Islet precursor cell (in vitro differentiated cells): ENCODE measurements at places on chromosomes 13 and 19.

- no peak for DNase-seq
These were observed 112.1 kb downstream of the ZNF737 start for GRCh38 chr19:20453425-20453935.

GRCh38 chr13:83761631-83762030 is 120.6 kb downstream of the SLITRK1 start:
- no peak for DNase-seq

DNA sequence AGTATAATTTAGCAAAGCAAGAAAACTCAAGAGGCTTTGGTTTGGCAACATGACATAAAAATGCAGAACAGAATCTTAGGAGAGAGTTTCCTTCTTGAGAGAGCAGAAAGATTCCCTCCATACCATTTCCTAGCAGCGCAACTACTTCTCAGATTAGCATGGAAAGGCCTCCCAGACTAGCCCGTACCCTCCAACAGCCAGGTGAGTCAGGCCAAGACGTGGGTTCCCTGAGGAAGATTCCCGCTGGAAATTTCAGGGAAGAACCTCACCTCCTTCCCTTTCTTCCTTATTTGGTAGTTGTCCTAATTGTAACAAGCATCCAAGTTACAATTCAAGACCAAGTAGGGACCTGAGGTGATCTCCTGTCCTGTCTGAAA is 12.3 kb downstream of the COL4A2 start:
- no peak for DNase-seq

- no peak for DNase-seq
These were observed 6.6 kb upstream of the WDFY2 start for GRCh38 chr13:51577690-51578089.

- DNase-seq, result no peak
These were observed 21.1 kb upstream of the STK24 start for GRCh38 chr13:98598043-98598442.

- DNase-seq, result no peak
These were observed 22.2 kb downstream of the NFIX start for GRCh38 chr19:13017306-13018034.

DNA sequence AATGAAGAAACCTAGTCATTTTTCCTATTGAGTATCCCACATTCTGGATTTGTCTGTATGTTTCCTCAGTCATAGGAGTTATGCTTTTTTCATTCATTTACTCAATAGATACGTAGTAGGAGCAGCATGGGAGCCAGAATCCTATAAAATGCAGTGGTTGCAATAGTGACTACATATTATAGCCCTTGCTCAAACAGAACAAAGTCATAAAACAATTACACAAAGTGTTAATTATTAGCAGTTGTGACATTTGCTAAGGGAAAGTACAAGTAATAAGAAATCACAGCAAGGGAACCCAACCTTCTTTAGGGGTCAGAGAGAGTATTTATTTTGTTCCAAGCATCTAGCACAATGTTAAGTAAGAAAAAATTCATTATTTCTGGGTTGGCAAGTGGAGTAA is 27.7 kb upstream of the POU4F1 start:
- no peak for DNase-seq

GRCh38 chr13:40503966-40504591 is 162.4 kb downstream of the FOXO1 start:
- DNase-seq, result peak; percentile 78

- peak; percentile 94 for DNase-seq
These were observed at the start of gene SLITRK1 for GRCh38 chr13:83881917-83882605. Gene SLITRK1, minus strand, starts transcription at chr13:83882474. Its CDS starts 967 bp downstream, at chr13:83881507.

GRCh38 chr13:109728791-109729731 is 57.3 kb downstream of the IRS2 start:
- peak; percentile 70 for DNase-seq

DNA sequence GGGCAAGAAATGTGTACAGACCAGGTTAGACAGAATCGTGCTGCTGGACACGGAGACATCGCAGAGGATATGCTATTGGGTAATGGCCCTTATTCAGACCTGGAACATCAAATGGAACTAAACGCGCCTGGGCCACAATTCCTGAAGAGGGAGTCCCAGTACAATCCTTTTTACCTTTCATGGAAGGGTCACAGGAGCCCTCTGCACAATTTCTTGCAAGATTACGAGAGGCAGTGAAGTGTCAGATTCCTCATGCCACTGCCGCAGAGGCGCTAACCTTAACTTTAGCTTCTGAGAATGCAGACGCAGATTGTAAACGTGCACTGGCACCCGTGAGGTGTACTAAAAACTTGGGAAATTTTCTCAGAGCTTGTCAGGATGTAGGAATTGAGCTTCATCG is 18.1 kb downstream of the CLEC4M start:
- DNase-seq, result no peak

GRCh38 chr19:8141726-8142512 is 7.5 kb downstream of the FBN3 start:
- DNase-seq, result no peak

DNA sequence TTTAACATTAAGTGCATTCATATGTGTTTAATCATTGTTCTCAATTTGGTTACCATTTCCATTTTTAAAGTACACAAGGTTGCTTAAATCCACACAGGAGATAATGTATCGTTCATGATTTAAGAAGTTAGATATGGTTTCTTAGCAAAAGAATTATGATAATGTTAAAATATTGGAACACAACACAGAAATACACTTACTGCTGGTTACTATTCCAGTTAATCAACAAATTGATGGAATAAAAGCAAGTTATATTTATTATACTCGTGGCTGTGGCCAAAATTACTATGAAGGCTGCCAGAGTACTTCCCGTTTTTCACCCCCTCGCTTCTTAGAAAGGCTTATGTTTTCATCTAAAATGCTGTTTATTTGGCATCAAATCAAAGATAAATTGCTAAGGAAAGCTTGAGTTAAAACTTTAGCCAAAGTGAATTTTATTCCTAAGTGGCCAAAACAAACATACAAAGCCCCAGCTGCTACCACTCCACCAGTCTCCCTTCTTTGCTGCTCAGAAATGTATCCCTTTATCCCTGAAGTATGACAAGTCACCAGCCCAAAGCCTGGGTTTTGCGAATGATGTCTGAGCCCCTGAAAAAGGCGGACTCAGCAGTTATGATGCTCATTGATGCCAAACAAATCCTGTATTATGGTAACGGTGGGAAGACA is 27.7 kb downstream of the LCP1 start:
- DNase-seq, result no peak

DNA sequence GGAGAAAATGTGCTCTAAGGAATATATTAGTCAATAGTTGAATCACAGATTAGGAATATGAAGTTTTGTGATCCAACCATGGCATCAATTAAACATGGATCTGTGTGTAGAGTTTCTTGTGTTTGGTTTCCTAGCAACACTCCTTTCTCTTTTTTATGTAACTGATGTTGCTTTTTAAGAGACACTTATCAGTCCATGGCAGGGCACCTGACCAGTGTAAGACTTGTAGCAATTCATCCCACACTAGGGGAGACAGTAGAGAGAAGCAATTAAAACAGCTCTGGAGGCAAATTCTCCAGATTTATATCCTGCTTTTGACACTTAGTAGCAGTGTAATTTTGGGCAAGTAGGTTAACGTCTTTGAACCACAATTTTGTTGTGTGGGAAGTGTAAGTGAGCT is 1229.0 kb downstream of the PCDH9 start:
- no peak for DNase-seq

DNA sequence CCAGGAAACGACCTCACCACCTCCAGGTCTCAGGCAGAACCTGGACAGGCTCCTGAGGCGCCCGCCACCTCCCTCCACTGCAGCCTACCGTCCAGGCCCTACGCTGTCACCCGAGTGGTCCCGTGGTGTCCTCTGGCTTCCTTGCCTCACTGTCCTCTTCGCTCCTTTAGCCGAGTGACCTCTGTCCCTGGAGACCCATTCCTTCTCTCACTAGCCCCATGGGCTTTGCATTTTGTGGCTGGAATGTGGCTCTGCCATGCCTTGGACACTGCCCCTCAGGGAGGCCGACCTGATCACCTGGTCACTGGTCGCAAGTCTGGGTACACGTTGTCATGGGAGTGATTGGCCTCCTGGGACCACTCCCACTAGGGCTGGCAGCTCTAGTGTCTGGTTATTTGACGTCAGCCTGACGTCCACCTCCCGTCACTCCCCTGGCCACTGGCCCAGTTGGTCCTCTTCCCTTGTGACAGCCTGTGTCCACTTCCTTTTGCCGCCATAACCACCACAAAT is 17.9 kb downstream of the SLC25A42 start:
- no peak for DNase-seq

GRCh38 chr13:48626726-48627451 is 26.8 kb upstream of the CYSLTR2 start:
- no peak for DNase-seq

DNA sequence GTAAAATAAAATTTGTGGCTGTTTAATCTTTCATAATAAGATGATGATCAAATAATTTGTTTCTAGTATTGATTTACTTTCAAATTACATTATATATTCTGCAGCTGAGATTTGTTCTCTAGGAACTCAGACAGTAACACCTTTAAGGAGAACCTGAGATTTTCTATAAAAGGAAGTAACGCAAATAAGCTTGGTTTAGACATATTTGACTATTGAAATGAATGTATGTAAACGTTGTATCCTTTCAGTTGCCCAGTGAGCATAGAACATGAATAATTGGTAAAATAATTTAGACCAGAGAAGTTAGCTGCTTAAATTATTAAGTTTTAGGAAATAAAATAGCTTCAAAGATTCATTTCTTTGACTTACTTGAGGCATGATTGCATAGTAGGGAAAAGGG is 3.1 kb downstream of the CDK8 start:
- DNase-seq, result no peak

DNA sequence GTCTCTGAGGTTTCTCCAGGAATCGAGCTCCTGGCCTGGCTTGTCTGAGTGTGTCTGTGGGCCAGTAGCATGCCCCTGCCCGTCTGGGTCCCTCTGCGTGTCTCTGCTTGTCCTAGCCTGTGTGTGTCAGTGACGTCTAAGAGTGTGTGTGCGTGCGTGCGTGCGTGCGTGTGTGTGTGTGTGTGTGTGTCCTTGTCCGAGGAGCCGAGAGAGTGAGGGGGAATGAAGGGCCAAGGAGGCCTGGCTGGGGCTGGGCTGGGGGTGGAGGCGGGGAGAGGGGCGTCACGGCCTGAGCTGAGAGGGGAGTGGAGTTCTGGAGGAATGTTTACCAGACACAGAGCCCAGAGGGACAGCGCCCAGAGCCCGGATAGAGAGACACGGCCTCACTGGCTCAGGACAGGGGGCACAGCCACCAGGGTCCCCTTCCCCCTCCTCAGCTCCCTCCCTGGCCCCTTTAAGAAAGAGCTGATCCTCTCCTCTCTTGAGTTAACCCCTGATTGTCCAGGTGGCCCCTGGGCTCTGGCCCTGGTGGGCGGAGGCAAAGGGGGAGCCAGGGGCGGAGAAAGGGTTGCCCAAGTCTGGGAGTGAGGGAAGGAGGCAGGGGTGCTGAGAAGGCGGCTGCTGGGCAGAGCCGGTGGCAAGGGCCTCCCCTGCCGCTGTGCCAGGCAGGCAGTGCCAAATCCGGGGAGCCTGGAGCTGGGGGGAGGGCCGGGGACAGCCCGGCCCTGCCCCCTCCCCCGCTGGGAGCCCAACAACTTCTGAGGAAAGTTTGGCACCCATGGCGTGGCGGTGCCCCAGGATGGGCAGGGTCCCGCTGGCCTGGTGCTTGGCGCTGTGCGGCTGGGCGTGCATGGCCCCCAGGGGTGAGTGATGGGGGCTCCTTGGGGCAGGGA is at the start of gene AXL:
AXL (plus strand) TSS at position 609 of the 893 bp plus-strand sequence; CDS start at position 779, 170 bp downstream.
- peak; percentile 97 for DNase-seq

GRCh38 chr13:20938302-20938701 is 35.8 kb upstream of the XPO4 start:
- no peak for DNase-seq

GRCh38 chr19:45901432-45901911 is 941 bp downstream of the MYPOP start:
- no peak for DNase-seq

DNA sequence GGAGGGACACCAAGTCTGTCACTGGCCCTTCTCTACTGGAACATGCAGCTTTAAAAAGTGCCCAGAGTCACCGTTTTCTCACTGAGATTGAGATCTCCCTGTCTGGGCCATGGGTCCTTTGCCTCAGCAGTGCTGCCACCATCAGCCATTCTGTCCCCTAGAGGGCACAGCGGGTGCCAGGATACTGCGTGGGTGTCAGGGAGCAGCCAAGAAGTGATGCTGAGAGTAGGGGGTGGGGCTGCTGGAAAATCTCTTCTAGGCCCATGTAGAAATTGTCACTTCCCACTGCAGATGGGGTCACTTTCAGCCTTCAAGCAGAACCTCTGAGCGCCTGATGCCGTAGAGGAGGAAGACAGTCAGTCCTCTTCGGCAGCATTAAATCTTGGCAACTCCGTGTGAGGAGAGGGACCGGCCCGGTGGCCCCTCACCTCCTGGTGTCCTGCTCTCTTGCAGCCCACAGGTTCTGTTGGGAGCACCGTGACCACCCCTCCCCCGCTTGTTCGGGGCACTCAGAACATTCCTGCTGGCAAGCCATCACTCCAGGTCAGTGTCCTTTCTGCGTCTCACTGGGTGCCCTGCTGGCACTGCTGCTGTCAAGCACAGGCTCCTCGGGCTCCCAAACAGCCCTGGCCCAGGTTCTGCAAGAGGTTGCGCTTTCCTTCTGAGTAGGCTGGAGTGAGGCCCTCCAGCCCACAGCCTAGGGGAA is 21.4 kb downstream of the TSSK6 start:
- DNase-seq, result no peak

DNA sequence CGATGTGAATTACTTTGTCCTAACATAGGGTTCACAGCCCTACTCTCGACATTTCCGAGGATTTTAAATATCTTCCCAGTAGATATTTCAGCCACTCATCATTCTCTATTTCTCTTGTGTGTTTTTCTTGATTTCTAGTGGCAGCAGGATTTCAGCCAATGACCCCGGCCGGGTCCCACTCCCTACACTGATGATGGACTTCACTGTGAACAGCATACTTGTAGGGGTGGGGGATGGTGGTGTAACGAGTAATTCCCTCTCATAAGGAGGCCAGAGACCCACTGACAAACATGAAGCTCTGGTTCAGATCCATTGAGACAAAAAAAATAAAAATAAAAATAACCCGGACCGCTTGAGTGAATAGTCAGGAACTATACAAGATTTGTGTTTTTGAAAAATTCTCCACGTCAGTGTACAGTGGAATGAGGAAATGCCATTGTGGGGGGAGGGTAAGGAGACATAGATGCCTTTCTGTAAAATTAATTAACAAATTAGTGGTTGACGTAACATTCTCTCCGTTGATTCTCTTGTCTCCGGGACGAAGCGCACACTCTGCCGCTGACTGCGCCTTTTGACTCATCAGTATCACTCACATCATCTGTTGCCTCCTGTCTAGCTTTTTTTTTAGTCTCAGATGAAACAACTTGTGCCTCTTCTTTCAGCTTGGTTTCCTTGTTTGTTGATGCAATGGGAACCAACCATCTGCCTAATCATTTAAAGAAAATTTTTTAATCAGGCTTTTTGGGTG is 48.8 kb upstream of the IRS2 start:
- no peak for DNase-seq
